ENCODE measurements at places on chromosomes 7 and 10.
A peak's percentile ranks its signal among the peaks of the same experiment; 100 is the strongest.

GRCh38 chr10:97598407-97599271 lies 9.1 kb downstream of the C10orf62 start:
- no peak for DNase-seq

GRCh38 chr10:79378383-79378646 lies 31.0 kb downstream of the PPIF start:
- no peak for DNase-seq

GRCh38 chr7:38880454-38880853 lies 28.5 kb downstream of the VPS41 start:
- no peak for DNase-seq

DNA sequence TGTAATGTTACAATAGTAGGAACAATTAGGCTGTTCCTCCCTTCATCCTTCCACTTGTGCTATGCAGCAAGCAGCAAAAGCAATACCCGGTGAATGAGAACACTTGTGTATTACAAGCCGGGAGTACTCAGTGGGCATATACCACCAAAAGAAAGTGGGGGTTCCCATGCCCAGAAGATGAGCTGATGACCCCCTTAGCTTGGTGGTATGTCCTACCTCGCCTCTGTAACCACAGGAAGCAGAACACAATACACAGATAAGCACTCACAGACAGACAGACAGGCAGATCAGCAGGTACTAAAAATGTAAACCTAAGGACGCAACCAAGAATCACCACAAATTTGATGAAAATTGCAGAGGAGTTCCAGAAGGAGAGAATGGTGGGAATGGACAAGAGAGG lies 15.5 kb upstream of the KIF20B start:
- no peak for DNase-seq

DNA sequence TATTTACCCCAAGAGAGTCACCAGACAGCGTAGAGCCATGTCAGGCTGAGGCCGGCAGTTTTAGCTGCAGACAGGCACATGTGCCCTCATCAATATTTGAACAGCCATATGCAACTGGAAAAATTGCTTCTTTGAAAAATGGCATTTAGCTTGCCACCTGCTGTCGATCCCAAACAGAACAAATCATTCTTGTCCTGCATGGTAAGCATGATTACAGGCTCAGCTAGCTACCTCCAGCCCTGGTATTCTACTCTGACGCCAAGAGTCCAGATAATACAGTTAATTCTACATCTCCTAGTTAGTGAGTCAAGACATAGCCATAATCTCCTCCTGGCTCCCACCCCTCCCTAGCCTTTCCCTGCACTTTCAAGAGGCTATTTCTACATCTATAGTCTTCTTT lies 7.7 kb downstream of the CREB3L2 start:
- no peak for DNase-seq

- DNase-seq, result no peak
Measured at GRCh38 chr7:116772423-116772863, 89.9 kb upstream of the CAPZA2 start.

GRCh38 chr7:19480383-19480782 lies 228.5 kb downstream of the POLR1F start:
- DNase-seq, result no peak

- no peak for DNase-seq
Measured at GRCh38 chr10:103512591-103513379, 19.3 kb downstream of the NEURL1 start.

DNA sequence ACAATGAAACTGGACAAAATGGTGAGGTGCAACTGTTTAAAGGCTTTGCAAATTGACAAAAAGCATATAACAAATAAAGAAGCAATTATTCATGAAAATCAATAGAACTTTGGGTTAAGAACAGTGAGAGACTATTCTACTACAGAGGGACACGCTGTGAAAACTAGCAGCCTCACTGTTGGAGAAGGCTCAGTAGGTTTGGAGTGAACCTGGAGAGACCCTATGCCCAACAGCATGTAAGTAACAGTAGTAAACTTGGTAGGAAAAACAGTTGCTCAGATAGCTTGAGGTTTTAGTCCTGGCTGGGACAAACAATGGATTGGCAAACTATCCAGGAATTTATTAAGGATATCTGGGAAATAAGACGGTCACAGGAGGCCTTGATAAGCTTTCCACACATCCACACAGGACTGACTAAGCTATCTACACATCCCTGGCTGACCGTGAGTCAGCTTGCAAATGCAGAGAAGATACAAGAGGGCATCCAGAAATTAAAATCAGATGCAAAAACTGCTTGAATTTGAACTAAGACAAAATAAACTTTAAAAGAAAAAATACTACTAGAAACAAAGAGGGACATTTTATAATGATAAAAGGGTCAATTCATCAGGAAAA lies 15.9 kb downstream of the FAM149B1 start:
- DNase-seq, result no peak

- DNase-seq, result no peak
Measured at GRCh38 chr10:93498166-93498565, 1.8 kb downstream of the CEP55 start.

GRCh38 chr7:132075515-132075914 lies 500.8 kb downstream of the PLXNA4 start:
- DNase-seq, result no peak

GRCh38 chr7:84384417-84384816 lies 189.8 kb upstream of the SEMA3A start:
- DNase-seq, result no peak

- no peak for DNase-seq
Measured at GRCh38 chr10:21161647-21162046, 264.5 kb upstream of the NEBL start.

GRCh38 chr7:155807065-155807671 lies 5.1 kb downstream of the SHH start:
- DNase-seq, result no peak

GRCh38 chr7:130758429-130759056 lies 24.5 kb upstream of the KLF14 start:
- no peak for DNase-seq

- DNase-seq, result no peak
Measured at GRCh38 chr7:99497766-99498545, 2.1 kb downstream of the ZNF394 start.

GRCh38 chr10:97550336-97551149 lies 22.0 kb upstream of the ANKRD2 start:
- DNase-seq, result no peak

GRCh38 chr7:50962962-50963374 lies 180.3 kb upstream of the GRB10 start:
- DNase-seq, result no peak

DNA sequence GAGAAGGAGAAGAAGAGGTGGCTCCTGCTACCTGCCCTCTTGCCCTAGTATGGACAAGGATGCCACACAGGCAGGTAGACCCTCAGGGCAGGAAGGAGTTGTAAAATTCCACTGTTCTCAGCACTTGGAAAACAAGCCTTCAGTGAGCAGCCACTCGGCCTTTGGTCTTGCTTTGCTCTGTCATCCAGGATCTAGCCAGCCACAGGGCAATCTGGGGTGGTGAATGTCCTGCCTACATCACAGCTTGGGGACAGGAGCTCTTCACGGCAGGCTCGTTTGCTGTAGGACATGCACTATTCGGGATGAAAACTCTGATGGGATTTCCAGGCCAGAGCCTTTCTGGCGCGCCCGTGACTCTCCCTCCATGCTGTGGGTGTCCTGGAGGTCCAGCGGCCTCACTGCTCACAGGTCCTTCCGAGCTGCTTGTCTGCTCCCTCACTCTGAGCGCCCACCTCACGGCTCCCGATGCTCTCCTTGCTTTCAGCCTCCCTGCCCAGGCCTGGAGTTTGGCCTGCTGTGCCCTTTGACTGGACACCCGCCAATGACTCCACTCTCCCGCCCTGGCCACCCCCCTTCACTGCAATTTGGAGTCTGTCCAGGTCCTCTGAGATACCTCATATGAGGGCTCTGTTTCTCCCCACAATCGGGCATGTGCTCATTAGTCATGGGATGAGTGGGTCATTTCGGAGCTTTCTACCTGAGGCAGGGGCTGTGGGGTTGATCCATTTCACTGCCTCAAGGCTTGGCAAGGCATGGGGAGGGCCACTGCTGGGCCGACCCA lies 227.2 kb upstream of the GRB10 start:
- no peak for DNase-seq

GRCh38 chr7:2662273-2663120 lies 25.5 kb upstream of the AMZ1 start:
- no peak for DNase-seq

GRCh38 chr10:14093730-14094484 lies 236.8 kb downstream of the FRMD4A start:
- no peak for DNase-seq

- no peak for DNase-seq
Measured at GRCh38 chr10:103786020-103786419, 69.4 kb downstream of the SH3PXD2A start.

DNA sequence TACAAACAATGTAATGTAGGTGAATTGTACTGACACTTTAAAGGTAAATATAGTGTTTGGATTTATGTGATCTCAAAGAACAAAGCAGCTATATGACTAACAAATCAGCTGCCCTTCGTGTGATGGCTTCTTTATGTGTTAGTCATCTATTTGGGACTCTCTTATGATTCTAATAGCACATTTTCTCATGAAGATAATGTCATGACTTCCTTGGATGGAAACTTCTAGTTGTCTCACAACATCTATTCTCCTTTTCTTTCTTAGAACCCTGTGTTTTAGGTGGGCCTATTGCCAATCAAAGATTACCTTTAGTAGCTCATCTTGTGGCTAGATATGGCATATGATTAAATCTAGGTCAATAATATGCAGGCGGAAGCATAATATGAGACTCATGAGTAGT lies 45.0 kb downstream of the TMEM106B start:
- DNase-seq, result no peak

DNA sequence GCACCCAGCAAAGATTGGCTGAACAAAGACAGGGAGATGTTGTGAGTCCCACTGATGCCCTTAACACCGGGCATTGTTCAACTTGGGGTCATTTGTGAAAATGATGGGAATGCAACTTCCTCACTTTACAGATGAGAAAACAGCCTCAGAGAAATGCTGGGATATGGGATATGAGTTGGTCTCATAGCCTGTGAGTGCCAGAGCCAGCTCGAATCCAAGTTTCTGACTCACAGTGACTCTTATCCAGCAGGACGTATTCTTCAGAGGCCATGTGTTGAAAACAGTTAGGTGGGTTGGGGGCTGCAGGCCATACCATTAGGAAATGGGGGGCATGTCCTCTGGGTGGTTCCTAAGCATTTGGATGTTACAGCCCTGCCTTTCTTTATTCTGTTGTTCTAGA lies 45.2 kb downstream of the KIAA1217 start:
- no peak for DNase-seq

GRCh38 chr7:137760111-137760510 lies 86.7 kb downstream of the DGKI start:
- no peak for DNase-seq

DNA sequence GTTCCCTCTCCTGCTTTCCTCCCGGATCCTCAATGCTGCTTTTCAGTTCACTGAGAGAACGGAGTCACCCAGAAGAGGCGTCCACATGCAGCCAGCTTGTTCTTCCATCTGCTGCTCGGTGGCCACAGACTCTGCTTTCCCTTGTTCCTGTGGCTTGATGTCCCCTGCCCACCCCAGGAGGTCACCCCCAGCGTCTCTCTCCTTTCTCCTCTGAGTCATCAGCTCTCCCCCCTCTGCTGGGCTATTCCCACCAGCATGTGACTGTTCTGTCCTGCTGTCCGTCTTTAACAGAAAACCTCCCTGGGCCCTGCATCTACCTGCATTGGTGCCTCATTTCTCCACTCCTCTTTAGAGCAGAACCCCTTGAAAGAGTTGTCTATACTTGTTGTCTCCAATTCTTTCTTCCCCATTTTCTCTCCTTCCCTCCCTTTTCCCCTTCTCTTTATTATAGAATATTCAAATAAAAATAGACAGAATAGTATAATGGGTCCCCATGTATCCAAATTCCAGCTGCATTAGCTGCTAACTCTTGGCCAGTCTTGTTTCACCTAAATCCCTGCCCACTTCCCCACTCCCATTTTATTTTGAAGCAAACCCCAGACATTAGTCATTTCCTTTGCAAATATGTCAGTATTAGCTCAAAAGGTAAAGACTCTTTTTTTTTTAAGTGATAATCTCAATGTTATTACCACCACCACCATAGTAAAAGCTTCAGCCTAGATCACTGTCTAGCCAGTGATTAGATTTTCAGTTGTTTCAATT lies 4.1 kb downstream of the ZNF282 start:
- DNase-seq, result no peak

- no peak for DNase-seq
Measured at GRCh38 chr10:122462533-122463465, 1.4 kb downstream of the HTRA1 start.

- no peak for DNase-seq
Measured at GRCh38 chr10:65130162-65130758, 1609.1 kb downstream of the REEP3 start.

- peak; percentile 56 for DNase-seq
Measured at GRCh38 chr7:129188372-129188891, at the start of gene SMO. TSS of gene SMO (plus strand) at chr7:129188633. CDS start at chr7:129189152, 519 bp downstream.

DNA sequence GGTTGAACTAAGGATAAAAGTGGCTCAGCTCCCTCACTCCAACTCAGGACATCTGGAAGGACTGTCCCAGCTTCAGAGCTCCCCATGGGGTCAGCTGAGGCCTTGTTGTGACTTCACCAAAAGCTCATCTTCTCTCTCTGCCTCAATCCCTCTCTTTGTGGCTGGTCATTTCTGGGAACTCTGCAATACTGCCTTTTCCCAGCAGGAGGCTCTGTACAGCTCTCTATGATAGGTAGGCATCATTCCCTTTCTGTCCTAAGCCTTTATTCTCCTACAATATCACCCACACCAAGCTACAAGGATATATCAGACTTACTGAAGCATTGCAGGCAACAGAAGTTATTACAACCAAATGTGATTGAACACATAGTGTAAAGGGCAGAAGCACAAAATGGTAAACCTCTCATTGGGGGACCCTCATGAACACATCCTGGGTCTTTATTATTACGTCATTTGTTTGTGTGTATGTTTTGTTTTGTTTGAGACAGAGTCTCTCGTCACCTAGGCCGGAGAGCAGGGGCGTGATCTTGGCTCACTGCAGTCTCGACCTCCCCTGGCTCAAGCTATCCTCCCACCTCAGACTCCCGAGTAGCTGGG lies 36.7 kb upstream of the PRPS1L1 start:
- DNase-seq, result no peak

DNA sequence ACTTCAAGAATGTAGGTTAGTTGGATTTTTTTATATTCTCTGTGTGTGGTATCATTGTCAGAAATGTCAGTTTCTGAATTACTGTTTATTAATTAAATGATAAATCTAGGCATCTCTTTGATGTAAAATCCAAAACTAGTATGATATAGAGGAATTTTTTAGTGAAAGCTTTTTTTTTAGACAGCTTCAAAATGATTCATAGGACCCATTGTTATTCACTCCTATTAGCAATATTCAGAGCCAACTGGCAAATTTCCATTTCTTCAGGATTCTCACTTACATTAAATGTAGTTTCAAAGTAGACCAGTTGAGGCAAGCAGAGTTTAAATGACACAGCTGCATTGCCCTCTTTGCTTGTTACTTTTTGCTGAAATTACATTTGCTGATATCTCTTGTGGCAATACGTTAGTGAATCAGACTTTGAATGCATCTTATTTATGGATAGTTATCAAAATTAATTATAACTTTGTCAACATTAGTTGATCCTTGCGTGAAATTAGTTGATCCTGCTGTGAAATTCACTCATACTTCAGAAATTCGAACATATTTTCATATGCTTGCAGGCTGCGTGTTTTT lies 20.3 kb downstream of the ZNF277 start:
- no peak for DNase-seq
